ENCODE measurements at places on chromosomes 11 and 22.

DNA sequence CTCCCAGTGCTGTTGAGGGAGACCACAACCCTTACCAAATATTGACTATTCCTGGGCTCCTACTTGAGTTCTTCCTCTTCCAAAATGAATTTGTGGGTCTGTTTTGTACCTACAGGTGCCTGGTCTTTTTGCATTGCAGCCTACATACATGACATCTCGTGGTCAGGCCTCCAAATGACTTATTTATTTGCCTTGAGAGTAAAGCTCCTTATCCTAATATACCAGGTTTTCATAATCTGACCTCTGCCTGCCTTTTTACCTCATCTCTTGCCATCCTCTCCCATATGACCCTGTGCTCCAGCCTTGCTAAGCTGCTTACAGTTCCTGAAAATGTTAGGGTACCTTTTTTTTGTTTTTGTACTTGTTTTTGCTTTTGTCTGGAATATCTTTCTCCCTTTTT is 130.4 kb downstream of the UVRAG start:
- DNase-seq = no peak

- DNase-seq = no peak
Measured at GRCh38 chr11:68497761-68498160, 37.2 kb downstream of the PPP6R3 start.

- DNase-seq = no peak
Measured at GRCh38 chr11:119117004-119117706, 4.2 kb upstream of the HINFP start.

- DNase-seq = no peak
Measured at GRCh38 chr11:123206791-123207434, 11.9 kb upstream of the CLMP start.

DNA sequence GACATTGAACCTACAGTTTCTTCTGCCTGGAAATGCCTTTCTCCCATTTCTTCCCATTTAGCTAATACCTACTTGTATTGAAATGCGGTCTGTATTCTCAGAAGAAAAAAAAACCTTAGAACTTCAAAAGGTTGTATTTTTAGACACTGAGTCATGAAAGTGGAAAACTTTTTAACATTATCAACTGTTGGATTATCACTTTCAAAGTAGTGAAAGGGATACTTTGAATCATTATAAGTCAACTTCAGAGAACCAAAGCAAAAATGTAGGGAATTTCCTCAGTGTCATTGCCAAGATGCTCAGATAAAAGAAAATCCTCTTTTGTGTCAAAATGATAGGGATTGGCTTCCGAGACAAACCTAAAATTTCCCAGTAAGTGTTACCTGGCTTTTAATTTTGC is 6.6 kb downstream of the HOATZ start:
- no peak for DNase-seq

DNA sequence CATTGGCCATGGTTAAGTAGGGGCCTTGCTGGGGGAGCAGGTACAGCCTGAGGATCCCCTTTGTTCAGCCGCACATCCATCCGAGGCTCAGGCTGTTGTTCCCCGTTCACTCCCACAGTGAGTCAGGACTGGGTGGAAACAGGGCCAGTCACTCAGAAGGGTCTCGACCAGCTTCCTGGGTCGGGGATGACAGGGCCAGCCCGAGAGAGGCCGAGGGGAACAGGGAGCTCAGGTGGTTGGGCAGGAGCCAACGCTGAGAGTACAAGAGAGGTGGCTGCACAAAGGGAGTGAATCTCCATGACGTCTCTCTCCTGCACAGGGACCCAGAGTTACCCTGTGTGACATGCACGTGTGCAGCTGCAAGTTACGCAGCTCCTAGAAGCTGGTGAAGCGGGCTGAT is 97.2 kb upstream of the SHANK2 start:
- DNase-seq = no peak

GRCh38 chr11:76415073-76415472 is 29.7 kb upstream of the EMSY start:
- no peak for DNase-seq

DNA sequence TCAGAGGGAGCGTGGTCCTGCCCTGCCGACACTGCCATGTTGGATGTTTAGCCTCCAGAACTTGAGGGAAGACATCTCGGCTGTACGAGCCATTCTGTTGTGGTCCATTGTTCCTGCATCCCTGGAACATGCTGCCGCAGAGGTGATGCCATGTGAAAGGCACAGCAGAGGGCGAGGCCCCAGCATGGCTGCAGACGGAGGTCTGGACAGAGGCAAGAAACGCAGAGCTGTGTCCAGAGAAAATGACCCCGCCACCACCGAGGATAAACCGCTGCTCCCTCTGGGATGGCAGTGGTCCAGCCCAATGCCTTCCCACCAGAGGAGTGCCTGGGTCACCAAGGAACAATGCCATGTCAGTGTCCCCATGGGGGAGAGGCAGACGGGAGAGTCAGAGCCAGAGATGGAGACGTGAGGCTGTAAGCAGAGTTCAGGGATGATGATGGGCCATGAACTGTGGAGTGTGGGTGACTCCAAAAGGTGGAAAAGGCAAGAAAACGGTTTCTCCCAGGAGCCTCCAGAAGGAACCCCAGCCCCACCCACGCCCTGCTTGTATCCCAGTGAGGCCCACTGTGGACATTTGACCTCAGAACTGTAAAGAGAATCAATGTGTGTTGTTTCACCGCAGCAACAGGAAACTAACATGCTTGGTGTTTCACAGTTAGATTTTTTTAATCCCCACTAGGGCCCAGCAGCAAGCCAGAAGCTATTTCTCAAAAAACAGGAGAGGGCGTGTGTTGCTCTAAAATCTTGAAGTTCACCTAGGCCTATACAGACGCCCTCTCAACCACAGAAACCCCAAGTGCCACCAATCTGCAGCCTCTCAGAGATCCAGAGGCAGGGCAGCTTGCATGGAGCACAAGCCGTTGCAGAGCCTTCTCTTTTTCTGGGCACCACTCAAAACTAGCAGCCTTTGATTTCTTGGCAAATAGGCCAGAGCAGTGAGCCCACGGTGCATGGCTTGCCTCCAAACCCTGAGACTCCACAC is 1422.9 kb downstream of the TBC1D22A start:
- peak; percentile 34 for DNase-seq

DNA sequence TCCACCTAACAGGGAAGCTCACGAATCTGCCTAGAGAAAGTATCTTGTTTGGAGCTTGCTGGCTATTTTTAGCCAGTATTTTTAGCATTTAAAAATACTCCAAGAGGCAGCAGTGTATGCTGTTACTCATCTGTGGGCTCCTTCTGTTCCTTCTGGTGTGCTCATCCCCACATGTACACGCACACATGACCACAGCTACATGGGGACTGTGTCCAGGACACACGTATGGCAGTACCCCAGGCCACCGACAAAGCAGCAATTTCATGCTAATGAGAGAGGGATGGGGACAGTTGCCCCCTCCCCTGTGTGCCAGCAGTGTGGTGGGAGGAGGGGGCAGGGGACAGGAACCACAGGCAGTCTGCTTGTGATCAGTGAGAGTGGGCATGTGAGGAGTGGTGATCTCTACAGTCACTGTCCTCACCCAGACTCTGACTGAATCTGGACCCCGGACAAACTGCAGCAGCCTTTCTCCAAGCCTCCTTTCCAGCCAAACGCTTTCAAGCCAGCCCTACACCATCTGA is 16.4 kb downstream of the USP2 start:
- no peak for DNase-seq

GRCh38 chr11:15806217-15806616 is 550.1 kb downstream of the SOX6 start:
- no peak for DNase-seq

- no peak for DNase-seq
Measured at GRCh38 chr11:119605137-119605665, 123.8 kb downstream of the NECTIN1 start.

Measured in CD4-positive, alpha-beta T cell treated with Interleukin-21 for 1 hour (primary cell).